Non-pigmented ciliary epithelial cell (primary cell): ENCODE measurements at places on chromosomes 7 and 10.

DNA sequence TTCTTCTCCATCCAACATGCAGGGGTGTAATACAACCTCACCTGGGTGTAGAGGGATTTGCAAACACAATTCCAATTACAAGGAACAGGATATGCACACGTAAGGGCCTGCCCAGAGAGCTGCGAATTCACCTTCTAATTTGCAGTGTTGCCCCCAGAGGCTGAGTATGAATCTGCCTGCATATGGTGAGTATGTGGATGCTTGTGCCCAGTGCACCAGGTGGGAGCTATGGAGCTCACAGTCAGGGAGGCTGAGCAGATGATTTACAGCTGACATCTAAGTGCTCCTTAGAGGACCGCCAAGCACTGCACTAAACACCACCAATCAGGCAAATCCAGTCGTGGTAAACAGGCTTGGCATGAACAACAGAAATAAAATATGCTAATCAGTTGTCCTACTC, 132.0 kb downstream of the RELN start:
- DNase-seq = no peak

DNA sequence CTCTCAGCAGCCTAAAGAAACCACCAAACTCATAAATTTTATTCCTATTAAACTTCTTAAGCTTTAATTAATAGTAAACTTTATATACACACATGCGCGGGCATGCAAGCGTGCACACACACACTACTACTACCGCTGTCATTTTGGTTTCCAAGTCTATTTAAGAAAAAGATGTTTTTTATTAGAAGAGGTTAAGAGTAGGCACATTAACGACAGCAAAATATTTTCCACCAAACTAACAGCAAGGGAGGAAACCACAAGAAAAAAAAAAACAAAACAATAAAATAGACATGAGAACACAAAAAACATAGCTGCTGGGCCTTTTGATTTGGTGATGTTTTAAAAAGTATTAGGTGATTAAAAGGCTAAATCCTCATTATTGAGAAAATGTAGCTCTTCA, 28.6 kb downstream of the RTKN2 start:
- DNase-seq = no peak

DNA sequence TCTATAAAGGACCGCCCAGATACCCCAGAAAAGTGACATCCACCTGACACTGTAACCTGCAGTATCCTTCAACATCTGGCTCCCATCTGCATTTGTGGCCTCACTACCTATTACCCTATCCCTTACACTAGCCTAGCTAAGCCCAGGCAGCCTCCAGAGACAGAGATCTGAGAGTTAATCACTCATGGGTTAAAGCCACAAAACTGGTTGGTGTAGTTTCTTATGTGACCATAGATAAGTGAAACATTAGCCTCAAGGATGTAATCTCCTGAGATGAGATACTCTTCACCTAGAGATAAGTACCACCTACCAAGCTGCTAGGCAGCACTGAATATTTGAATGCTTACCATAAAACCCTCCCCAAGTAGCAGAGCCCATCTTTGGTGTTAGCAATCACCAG, 35.4 kb downstream of the CTTNBP2 start:
- no peak for DNase-seq

DNA sequence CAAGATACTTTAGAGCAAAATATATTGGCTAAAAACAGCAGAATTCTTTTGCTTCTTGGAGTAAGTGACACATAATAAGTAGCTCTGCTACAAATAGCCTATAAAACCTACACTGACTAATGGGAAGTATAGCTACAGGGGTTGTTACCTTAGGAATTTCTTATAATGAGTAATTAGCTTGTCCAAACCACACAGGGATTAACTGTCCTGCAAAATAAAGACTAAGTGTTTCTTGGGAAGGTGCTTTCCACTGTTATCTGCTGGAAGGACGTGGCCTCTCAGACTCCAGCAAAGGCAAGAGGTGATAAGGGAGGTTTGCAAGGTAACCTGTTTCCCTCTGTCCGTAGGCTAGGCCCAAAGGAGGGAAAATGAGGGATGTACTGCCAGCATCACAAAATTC, 302.4 kb downstream of the DOCK4 start:
- no peak for DNase-seq

GRCh38 chr7:15723841-15724240, 37.4 kb upstream of the MEOX2 start:
- DNase-seq = no peak

- DNase-seq = no peak
These were observed 12.7 kb downstream of the CNTNAP2 start for GRCh38 chr7:146129296-146129695.

DNA sequence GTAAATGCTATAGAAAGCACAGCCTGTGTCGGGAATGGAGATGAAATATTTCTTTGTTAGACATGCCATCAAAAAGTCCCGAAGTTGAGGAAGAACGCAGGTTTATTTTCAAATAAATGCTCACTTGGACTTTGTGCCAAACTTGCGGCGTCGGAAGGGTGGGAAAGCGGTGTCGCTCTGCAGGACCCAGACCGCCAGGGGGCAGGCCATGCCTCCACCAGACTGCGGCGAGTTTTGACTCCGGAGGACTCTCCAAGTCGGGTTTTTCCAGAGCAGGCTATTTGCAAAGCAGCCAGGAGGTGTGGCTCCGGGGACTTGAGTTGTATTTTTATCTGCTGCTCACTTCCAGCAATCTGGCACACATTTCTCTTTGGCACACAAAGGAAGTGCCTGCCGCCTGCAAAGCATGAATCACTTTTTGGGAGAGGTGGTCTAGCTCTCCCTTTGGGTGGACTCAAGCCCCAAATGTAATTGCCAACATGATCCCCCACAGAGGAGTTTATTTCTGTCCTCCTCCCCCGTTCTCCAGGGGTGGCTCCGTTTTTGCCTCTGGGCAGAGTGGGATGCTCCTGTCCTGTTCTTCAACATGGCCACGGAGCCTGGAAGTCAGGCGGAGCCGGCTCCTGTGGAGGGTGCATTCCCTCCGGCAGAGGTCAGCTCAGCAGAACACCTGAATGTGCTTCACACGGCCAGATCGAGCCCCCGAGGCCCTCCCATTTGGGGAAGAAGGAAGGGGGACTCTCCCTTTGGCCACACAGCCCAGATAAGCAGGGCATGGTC, 82.3 kb upstream of the GPR26 start:
- DNase-seq = peak; percentile 17

GRCh38 chr10:117926491-117926890, 120.2 kb downstream of the RAB11FIP2 start:
- DNase-seq = no peak

DNA sequence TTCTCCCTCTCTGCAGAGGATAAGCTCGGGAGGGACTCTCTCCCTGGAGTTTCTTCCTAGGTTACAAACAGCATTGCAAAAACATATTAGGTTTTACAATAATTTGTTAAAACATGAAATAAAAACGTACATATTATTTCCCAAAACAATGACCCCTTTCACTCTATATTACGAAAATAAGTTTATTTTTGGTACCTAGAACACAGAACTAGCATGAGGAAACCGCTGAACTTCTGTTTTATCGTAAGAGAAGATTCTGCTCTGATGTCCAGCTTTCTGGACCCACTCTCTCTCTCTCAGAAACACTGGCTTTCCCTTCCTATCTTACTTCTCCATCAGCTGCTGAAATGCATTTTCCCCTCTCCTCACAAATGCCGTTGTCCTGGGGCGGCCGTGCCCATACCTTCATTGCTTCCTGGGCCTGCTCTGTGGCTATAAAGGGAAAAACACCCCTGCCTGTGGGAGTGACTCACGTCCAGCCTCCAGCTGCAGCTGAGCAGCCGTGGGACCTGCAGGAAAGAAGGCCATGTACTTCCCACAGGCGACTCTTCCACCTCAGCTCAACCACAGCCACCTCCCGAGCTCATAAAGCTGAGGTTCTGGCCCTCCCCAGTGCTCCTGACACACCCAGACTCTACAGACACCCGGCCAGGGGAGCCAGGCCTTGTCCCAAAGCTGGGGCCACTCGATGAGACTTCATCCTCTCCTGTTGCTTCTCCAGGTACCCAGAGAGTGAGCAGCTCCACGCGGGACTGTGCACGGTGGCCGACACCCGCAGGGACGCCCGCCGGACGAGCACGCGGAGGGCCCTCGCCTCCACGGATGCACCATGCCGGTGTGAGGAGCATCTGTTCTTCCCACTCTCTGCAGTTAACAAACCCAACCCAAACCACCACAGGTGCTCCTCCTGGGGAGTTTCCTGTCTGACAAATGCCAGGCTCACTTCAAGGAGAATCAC, 3.1 kb downstream of the GPER1 start:
- DNase-seq = no peak

DNA sequence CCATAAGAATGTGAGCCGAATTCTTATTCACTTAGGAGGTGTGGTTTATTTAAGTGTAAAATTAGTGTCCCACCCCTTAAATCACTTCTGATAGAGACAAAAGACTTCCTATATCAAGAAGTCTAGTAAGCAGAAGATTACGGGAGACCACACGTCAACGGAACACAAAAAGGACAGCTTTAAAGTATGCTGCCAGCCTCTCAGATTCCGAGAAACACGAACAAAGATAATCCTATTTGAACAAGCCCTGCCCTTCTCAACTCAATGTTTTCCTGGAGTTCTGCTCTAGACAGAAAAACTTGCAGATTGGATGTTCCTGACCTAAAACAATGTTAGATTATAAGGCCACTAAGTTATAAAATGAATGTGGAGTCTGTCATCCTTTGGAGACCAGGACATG, 4.9 kb upstream of the MCU start:
- DNase-seq = no peak

GRCh38 chr10:110279407-110279986, 25.2 kb downstream of the SMNDC1 start:
- DNase-seq = peak; percentile 19

DNA sequence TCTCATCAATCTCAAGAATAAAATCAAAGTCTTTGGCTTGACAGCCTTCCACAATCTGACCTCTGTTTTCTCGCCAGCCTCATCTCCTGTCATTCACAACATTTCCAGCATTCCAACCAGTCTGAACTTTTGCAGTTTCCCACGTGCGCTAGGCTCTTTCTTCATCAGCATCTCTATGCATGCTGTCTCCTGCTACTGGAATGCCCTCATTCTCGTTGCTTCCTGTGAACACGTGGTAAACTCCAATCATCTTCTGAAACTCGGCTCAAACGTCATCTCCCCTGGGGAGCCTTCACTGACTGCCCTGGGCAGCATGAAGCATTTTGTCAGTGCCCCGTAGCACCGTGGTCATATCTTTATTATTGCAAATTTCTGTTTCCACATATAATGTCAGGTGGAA, 12.2 kb upstream of the RSBN1L start:
- DNase-seq = peak; percentile 72

DNA sequence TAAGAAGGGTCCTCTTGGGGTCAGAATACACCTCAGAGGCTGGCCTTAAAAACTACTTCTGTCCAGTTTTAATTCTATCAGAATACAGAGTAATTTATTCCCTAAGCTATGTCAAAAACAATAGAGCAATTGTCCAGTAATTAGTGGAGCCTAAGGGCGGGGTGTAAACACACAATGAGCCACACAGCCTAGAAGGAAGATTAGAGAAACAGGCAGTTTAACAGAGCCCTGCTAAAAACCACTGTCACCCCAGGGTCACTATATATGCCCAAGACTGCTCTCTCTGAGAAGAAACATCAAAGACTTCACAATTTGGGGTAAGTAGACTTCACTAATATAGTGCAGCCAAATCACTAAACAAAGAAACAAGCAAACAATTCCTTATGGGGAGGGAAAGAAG, 27.2 kb upstream of the WNT2 start:
- no peak for DNase-seq

DNA sequence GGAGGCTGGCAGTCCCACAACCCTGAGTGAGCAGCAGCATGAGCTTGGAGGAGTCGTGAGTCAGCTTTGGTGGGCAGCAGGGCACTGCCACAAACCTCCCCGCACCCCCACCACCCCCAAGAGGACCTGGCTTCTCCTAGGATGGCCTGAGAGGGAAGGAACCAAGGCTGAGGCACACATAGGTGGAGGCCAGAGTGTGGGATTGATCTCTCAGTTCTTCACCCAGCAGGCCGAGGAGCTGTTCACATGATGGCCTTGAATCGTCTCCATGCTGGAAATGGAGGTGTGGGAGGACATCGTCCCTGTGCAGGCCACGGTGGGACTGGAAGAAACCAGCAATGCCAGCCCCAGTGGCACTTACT, 17.4 kb upstream of the GDF10 start:
- DNase-seq = no peak

DNA sequence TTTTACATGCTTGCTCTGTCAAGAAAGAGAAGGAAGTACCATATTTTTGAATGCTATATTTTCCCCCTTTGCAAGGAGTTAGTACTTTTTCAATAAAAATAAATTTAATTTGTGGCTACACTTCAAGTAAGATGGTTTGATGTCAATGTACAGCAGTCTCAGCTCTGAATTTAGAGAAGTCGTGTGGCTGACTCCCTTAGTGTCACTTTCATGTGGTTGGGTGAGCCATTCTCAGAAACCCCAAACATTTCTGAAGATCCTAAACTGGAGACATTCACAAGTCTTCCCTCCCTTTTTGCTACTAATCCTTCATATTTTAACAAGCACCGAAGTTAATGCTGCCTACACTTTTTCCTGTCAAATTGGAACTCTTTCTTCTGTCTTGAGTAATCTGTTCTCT, 244.4 kb downstream of the DYNC1I1 start:
- no peak for DNase-seq

GRCh38 chr10:77355844-77356243, 281.8 kb downstream of the KCNMA1 start:
- peak; percentile 55 for DNase-seq

DNA sequence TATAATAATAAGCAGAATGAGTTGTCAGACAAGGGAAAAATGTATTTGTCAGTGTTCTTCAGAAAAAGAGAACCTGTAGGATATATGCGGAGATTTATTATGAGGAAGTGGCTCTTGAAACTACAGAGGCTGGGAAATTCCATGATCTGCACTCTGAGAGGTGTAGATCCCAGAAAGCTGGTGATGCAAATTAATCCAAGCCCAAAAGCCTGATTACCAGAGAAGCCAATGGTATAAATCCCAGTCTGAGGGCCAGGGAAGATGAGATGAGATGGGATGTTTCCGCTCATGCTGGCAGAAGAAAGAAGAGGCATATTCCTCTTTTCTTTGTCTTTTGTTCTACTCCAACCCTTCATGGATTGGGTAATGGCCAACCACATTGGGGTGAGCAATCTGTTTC, 732.8 kb upstream of the IGFBP3 start:
- no peak for DNase-seq
